ENCODE measurements at places on chromosomes 11 and 22.
A peak's percentile ranks its signal among the peaks of the same experiment; 100 is the strongest.

GRCh38 chr11:92580908-92581307, 356.3 kb downstream of the FAT3 start:
- no peak for DNase-seq

DNA sequence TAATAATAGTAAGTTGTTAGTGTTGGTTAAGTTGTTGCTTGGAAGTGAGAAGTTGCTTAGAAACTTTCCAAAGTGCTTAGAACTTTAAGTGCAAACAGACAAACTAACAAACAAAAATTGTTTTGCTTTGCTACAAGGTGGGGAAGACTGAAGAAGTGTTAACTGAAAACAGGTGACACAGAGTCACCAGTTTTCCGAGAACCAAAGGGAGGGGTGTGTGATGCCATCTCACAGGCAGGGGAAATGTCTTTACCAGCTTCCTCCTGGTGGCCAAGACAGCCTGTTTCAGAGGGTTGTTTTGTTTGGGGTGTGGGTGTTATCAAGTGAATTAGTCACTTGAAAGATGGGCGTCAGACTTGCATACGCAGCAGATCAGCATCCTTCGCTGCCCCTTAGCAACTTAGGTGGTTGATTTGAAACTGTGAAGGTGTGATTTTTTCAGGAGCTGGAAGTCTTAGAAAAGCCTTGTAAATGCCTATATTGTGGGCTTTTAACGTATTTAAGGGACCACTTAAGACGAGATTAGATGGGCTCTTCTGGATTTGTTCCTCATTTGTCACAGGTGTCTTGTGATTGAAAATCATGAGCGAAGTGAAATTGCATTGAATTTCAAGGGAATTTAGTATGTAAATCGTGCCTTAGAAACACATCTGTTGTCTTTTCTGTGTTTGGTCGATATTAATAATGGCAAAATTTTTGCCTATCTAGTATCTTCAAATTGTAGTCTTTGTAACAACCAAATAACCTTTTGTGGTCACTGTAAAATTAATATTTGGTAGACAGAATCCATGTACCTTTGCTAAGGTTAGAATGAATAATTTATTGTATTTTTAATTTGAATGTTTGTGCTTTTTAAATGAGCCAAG, 2.7 kb downstream of the NEAT1 start:
- DNase-seq = peak; percentile 69

- DNase-seq = no peak
Observed at GRCh38 chr11:126328938-126329643, 25.2 kb downstream of the DCPS start.

- no peak for DNase-seq
Observed at GRCh38 chr22:38946771-38947170, 10.6 kb upstream of the APOBEC3A start.

DNA sequence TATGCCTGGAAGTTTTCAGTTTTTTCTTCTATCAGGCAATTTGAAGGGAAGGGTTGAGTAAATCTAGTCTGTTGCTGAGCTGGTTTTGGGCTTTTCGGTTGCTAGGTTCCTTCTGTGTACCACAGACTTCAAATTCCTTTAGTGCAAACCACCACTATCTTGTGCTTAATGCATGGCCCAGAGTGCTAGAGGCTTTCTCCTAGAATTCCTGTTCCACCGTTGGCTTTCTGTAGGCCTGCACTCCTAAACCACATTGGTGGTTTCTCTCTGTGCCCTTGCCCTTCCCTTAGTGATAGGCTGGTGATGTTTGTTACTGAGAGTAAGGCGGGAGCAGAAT, 47.1 kb upstream of the CTSC start:
- no peak for DNase-seq

DNA sequence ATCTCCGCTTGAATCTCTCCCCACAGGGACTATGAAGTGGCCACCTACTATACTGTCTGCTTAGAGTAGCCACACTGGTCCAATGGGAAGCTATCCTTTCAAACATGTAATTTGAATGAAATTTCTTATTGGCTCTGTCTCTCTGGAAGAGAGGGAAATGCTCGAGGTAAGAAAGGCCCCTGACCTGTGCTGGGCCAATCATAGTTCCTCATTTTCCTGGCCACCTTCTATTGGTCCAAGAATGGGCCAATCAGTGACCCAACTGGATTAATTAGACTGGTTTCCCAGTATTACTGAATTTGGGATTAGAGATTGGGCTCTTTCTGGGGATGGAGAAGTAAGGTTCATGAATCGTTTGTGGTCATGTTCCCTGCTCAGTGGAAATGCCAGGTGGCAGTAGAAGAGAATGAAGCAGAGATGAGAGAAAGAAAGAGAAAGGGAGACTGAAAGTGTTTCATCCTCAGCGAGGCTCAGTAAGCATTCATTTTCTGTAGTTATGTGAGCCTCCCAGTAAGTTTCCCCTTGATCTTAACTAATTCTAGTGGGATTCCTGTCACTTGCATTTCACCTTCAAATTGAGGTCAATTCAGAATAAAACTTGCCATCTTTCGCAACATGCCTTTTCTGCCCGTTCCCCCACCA, 8.4 kb upstream of the MMP20 start:
- DNase-seq = no peak

GRCh38 chr22:22949953-22950352, 62.3 kb downstream of the IGLL5 start:
- peak; percentile 9 for DNase-seq

GRCh38 chr22:36332623-36333332, 55.0 kb downstream of the MYH9 start:
- DNase-seq = peak; percentile 65

- peak; percentile 75 for DNase-seq
Observed at GRCh38 chr11:78187366-78188285, 800 bp downstream of the KCTD21 start.

DNA sequence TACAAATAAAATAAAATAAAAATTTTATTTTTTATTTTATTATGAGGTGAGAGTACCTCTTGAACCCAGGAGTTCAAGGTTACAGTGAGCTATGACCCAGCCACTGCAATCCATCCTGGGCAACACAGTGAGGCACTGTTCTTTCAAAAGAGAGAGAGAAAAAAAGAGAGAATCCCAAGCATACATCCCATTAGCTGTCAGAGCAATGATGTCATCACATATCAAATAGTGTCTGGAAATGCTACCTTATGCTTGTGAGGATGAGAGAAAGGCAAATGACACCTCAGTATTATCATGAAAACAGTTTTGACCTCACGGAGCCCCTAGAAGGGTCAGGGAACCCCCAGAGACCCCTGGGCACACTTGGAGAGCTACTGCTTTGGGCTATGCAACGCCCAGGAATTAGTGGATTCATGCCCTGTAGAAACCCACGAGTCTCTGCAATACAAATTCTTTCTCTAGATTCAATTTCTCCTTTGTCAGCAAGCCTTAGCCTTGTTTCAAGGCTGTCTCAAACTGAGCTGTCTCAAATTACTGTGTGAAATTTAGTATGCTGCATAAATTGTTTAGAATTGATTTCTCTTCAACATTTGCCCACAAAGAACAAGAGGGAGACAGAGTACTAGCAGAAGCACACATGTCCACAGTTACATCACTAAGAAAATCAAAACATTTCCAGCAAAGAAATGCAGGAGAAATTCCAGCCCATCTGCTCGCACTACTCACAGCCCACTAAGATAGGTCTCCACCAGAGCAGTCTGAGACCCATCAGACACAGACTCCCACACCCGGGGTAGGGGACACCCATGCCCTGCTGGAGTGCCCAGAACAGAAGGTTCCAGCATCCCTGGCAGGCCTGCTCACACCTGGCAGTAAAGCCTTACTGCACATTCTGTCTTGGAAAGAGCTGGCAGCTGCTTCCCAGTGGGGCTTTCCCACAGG, 18.1 kb downstream of the DGCR2 start:
- DNase-seq = no peak

GRCh38 chr22:48045369-48045768, 1282.9 kb downstream of the TBC1D22A start:
- DNase-seq = no peak

- DNase-seq = no peak
Observed at GRCh38 chr11:68889948-68890446, 13.6 kb downstream of the MRPL21 start.

DNA sequence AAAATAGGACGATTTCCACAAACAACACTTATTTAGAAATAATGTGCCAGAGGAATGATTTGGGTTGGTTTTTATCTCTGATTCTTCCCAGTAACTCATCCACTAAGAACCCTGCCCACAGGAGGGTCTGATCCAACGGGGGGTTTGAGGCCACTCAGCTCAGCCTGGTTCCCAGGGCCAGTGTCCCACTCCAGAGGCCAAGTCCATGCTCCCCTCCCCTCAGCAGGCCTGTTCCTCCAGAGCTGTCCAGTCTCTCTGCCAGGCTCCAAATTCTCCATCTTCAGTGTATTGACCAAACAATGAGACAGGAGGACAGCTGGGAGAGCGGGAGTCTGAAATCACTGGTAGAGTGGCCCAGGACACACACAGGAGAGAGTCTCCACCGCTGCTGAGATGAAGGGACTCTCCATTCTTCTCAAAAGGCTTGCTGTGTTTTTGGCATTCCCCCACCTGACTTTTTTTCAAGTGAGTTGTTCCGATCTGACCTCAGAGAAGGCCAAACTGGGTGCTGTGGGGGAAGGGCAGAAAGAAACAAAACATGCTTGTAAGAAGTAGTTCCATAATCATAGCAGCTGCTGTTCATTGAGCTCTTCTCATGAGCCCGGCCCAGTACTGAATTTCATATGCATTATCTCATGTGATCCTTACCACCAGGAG, 17.6 kb upstream of the SCN2B start:
- DNase-seq = no peak

- DNase-seq = no peak
Observed at GRCh38 chr11:127369356-127369755, 368.8 kb upstream of the KIRREL3 start.

DNA sequence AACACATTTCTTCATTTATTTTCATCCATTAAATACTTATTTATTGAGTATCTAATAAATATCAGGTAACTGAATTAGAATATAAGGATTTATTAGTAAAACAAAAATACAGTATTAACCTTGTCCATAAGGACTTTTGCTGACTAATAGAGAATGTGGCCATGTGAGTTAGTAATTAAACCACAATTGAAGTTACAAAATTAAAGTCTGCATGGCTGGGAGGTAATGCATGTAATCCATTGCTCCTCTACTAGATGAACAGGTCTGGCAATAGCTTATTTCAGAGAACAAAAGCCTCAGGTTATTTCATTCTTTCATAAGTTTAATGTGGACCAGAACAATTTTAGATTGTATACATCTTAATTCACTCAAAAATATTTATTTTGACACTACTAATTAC, 9.9 kb upstream of the CARD18 start:
- no peak for DNase-seq

DNA sequence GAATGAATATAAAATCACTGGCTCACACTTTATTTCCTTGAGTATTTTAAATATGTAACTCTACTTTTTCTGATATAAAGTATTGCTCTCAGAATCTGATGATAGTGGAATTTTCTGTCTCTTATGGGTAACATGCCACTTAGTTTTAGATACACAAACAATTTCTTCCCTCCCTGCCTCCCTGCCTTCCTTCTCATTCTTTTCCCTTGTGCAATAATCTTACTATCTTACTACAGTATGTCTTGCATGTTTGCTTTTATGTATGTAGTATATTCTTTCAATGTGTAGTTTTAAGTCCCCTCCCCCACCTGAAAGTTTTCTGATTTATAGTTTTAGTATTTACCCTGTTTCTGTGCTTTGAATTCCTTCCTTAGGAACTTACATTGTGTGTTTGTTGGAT, 48.4 kb downstream of the INSC start:
- no peak for DNase-seq

- DNase-seq = peak; percentile 37
Observed at GRCh38 chr22:21951931-21952465, 650 bp downstream of the PPM1F start.

- DNase-seq = no peak
Observed at GRCh38 chr11:130359419-130359818, 44.7 kb upstream of the ZBTB44 start.

GRCh38 chr22:27808451-27809225, 7.1 kb upstream of the MN1 start:
- no peak for DNase-seq

GRCh38 chr11:30775233-30775522, 189.0 kb upstream of the MPPED2 start:
- no peak for DNase-seq

DNA sequence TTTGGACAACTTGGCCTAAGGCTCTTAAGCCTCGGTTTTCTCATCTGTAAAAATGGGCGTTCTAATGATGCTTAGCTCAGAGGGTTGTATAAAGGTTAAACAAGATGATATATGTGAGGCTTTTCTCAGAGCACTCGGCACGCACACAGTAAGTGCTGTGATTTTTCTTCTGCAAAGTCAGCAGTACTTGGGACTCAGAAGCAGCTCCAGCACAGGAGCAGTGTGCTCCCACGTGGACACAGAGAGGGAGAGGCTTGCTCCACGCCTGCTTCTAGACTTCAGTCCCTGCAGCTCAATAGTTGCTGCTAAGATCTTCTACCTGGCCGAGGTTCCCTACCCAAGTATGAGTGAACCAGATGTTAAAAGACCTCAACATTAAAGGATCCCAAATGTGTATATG, 39.9 kb upstream of the PHF21A start:
- no peak for DNase-seq

- no peak for DNase-seq
Observed at GRCh38 chr11:844693-845644, 2.3 kb downstream of the TSPAN4 start.

DNA sequence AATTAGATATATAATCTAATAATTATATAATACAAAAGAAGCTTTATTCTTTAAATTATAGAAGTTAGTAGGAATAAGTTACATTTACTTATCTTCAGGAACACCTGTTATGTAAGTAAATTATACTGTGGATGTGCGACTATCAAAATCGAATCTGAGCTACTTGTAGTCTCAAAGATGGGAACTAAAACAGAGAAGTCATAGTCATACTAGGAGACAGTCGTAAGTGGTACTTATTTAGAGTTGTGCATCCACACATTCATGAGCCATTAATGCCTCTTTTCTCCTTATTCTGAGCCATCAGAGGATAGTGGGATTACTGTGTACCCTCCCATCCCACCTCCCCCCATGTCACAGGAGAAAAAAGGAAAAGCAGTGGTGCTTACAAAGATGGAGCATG, 114.4 kb downstream of the CADM1 start:
- DNase-seq = no peak

DNA sequence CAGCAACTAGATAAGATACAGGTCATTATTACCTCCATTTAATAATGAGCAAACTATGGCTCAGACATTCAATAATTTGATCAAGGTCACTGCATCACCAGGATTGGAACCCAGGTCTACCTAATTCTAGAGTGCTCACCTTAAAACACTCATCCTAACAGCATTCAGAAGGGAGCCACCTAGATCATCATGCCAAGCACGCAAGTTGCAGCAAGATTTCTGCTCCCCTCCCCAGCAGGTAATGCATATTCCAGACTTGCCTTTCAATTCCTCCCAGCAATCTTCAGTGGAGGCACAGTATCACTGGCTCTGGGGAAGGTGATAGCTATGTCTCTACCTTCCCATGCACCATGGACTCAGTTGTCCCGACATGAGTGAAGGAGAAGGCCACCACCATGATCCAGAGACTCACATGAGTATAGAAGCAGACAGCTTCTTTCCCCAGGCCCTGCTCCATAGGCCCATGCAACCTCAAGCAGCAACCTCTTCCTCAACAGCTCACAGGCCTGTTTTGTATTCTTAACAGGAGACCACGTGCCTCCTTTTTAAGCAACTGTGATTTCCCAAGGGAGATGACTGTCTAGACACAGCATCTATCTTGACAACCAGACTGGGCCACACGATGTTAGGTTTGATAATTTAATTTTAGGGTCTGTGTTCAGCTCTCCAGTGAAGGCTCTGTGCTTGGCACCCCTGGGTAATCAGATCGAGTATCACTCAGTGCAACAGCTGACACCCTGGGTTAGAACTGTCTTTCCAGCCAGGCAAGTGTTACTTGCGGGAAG, 36.4 kb downstream of the RAB30 start:
- no peak for DNase-seq

GRCh38 chr11:88501541-88501940, 164.0 kb upstream of the CTSC start:
- no peak for DNase-seq

All from stimulated activated CD4-positive, alpha-beta T cell treated with anti-CD3 and anti-CD28 coated beads, Interleukin-2, amount 100 ng/mL, for 24 hours (primary cell).